Left lung (tissue), 14 donors: ENCODE measurements at places on chromosomes 1 and 21. TPM values are rescaled to one million over a fixed set of nuclear protein-coding genes. Genes with fewer than 3 reads are reported as not detected.

SPRR4 gene
- total RNA-seq: not detected

C1orf122 gene
- total RNA-seq: 43.0 TPM

DNA sequence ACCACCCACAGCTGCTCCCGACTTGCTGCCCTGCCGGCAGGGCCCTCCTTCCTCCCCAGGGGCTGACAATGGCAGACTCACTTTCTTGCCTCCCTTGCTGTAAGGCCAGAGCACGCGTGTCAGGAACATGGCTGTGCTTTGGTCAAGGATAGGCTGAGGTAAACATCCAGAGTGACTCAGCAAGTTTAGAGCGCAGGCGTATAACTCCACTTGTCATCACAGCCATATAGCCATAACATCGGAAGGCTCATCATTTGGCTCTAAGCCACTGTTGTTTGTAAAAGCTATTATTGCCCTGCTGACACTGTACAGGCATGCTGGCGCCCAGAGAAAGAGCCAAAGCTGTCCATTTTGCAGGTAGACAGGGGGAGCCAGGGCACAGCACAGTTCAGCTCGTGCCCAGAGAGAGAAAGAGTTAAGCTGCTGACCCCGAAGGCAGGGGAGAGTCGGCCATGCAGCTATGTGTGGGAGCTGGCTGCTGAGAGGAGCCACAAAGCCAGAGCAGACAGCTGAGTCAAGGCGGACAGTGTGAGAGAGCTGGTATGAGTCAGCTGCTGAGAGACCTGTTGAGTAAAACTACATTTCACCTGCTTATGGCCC is 60.6 kb downstream of the GNG4 start:
- DNase-seq: no peak
- H3K4me1 ChIP-seq: no peaks in the 10 kb centered on the region
- no peak overlapping the region for H3K27ac ChIP-seq
- H3K27me3 ChIP-seq: no peaks in the 10 kb centered on the region
- H3K36me3 ChIP-seq: no peaks in the 10 kb centered on the region
- H3K4me3 ChIP-seq: no peak overlapping the region

DNA sequence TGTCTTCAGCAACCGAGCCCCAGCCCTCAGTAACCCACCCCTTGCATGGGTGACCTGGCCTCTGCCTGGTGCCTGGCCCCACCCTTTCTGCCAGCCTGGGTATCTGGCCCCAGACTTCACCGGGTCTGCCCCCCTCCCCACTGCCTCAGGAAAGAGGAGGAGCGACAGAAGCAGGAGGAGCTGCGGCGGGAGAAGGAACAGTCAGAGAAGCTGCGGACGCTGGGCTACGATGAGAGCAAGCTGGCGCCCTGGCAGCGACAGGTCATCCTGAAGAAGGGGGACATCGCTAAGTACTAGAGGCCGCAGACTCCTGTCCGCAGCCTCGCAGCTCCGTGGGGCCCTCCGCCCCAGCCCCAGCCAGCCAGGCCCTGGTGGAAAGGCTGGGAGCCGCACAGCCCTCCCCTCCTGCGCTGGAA is 6.1 kb downstream of the TNFRSF25 start:
- H3K36me3 ChIP-seq: peaks cover 12% of the 10 kb centered on the region
- no peak overlapping the region for H3K27ac ChIP-seq
- no peaks in the 10 kb centered on the region for H3K4me1 ChIP-seq
- no peak for DNase-seq

DNA sequence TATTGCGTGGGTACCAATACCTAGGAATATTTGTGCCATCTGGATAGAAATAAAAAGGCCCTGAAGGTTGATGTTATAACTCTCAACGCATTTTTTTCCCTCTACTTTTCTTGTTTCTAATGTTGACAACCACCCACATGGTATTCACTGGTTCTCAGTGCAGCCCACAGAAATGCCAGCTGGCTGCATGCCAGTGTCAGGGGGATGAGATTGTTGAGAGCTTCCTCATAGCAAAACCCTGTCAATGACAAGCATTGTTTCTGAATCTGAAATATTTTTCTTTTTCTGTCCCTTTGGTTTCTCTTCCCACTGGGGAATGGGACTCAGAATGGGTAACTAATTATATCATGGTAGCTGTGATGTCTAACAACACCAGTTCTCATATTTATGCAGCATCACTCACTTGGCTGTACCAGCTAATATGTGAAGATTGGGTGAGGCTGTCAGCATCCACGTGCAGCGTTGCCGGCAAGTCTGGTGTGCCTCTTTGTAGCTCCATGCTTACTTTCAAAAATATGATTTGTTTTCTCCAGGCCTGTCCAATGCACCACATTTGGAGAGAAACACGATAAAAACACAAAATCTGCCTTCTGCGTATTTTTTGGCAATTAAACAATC is 284.6 kb downstream of the PTBP2 start:
- H3K27ac ChIP-seq: no peak overlapping the region
- no peaks in the 10 kb centered on the region for H3K36me3 ChIP-seq
- no peak for DNase-seq
- no peaks in the 10 kb centered on the region for H3K4me1 ChIP-seq

DNA sequence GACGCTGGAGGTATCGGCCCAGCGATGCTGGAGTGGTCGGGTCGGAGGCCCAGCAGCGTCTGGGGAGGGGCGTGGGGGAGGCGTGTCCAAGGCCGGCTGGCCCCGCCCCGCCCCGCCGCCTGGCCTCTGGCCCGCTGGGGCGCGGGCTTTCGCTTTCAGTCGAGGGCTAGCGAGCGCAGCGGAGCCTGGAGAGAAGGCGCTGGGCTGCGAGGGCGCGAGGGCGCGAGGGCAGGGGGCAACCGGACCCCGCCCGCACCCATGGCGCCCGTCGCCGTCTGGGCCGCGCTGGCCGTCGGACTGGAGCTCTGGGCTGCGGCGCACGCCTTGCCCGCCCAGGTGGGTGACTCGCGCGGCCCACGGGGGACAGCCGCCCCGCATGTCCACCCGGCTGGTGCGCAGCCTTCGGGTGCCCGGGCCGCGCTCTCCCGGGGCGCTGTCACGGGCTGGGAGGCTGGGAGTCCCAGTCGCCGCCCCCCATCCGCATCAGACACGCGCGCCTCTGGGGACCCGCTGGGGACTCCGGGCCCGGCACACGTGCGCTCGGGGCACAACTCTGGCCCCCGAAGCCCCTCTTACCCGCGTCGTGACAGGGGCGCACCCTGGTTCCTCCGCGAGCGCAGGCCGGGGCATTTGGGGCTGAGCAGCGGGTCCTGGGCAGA is at the start of gene TNFRSF1B:
Gene TNFRSF1B, plus strand, starts transcription at position 158 of the 659 bp plus-strand sequence. Its CDS starts 101 bp downstream, at position 259.
- no peaks in the 10 kb centered on the region for H3K36me3 ChIP-seq
- H3K27ac ChIP-seq: peak within 1 kb of the TSS; percentile 94
- peak within 1 kb of the TSS; percentile 95 for H3K4me3 ChIP-seq
- no peak for DNase-seq
- peaks cover 5% of the 10 kb centered on the region for H3K4me1 ChIP-seq

DNA sequence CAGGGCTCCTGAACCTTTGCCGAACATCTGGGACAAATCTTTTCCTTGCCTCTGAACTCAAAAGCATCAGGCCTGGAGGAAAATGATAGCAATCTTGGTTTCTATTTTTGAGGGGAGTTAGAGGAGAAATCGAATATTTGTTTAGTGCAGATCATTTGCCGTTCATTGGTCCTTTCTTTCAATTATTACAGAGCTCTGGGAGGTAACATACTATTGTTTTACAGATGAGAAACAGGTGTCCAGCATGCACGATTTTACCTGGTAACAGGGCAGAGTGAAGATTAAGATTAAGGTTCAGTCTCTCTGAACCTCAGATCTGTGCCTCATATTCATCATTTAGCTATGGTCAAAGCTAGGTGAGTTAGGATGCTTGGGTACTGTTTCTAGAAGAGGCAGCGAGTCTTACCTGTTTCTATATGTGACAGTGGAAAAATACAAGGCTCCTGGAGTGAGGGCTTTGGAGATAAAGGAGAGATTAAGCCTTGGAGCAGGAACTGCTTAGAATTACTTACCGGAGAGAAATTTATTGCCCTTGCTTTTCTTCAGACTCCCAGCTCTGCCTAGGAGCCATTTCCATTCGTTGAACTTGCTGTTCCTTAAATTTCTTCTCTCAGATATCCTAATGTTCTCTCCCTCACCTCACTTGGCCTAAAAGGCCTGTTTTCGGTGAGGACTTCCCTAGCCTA is 1.4 kb downstream of the PRCC start:
- peak overlapping the region; percentile 97 for H3K4me3 ChIP-seq
- H3K36me3 ChIP-seq: no peaks in the 10 kb centered on the region
- no peak overlapping the region for H3K27ac ChIP-seq
- no peak for DNase-seq
- H3K4me1 ChIP-seq: peaks cover 59% of the 10 kb centered on the region
- no peaks in the 10 kb centered on the region for H3K27me3 ChIP-seq

- no peaks in the 10 kb centered on the region for H3K4me1 ChIP-seq
- H3K27ac ChIP-seq: no peak overlapping the region
- no peaks in the 10 kb centered on the region for H3K36me3 ChIP-seq
- no peak overlapping the region for H3K4me3 ChIP-seq
- DNase-seq: no peak
- no peaks in the 10 kb centered on the region for H3K27me3 ChIP-seq
These were observed 21.7 kb downstream of the LRRN2 start for GRCh38 chr1:204663644-204664383.
